ENCODE measurements at places on chromosomes 6 and 20.

DNA sequence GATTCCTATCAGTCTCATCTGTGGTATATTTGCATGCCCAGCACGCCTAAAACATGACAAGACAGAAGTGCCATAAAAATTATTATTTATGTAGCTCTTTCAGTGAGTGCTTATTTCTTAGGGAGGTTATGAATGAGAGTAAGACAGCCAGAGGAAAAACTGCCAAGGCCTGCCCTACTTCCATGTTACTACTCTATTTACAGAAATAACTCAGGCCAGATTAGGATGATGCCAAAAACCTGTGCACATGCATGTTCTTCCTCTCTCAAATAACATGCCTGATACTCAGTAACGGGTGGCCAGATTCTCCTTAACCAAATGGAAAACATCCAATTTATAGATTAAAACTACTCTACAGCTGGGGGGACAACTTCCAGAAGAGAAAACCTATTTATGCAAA is 45.7 kb downstream of the ILRUN start:
- no peak for DNase-seq

- DNase-seq, result no peak
These were observed 33.6 kb downstream of the TTI1 start for GRCh38 chr20:37999526-38000263.

GRCh38 chr20:48773837-48774418 is 53.9 kb downstream of the PREX1 start:
- DNase-seq, result no peak

- no peak for DNase-seq
These were observed 14.7 kb downstream of the SESN1 start for GRCh38 chr6:109079981-109080380.

DNA sequence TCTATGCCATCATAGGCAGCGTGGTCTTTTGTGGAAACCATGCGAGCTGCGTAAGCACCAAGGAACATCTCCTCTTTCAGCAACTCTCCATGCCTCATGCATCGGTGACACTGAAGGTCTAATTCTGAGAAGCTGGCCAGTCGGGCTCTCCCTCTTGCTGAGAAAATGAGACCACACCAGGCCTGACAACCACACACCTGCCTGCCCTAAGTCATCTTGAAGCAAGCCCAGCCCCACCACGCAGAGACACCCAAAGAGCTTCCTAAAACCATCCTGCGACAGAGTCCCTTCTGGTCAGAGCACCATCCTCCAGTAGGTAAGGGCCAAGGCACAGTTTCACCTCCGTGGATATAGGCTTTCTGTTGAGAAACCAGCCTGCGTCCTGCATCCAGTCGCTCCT is 26.6 kb downstream of the PREX1 start:
- no peak for DNase-seq

- DNase-seq, result no peak
These were observed 162.1 kb downstream of the PTPRK start for GRCh38 chr6:128358244-128358776.

DNA sequence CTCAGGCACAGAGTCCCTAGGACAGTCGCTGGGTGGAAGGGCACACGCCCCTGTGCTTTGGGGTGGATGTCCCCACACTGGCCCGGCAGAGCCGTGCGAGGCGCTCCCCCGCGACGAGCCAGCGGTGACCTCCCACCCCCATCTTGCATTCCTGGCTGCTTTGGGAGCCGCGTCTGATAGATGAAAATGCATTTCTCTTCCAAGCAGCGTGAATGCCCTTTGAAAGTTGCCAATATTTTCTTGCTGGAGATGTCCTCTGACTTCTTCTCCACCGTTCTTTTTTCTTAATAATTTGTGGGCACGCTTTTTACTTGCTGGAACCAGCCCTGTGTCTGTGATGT is 29.9 kb downstream of the COL20A1 start:
- no peak for DNase-seq

GRCh38 chr6:149246691-149247384 is 70.7 kb upstream of the TAB2 start:
- no peak for DNase-seq

DNA sequence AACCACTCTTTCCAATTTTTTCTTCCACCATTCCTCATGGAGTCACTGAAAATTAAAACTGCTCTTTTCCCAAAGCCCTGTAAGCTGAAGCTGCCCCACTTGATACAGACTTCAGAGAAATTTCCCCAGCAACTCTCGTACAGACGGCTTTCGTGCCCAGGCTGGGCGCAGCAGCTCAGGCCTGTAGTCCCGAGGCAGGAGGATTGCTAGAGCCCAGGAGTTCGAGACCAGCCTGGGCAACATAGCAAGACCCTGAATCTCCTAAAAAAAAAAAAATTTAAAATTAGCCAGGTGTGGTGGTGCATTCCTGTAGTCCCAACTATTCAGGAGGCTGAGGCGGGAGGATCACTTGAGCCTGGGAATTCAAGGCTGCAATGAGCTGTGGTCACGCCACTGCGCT is 6.6 kb downstream of the PPDPF start:
- DNase-seq, result no peak

DNA sequence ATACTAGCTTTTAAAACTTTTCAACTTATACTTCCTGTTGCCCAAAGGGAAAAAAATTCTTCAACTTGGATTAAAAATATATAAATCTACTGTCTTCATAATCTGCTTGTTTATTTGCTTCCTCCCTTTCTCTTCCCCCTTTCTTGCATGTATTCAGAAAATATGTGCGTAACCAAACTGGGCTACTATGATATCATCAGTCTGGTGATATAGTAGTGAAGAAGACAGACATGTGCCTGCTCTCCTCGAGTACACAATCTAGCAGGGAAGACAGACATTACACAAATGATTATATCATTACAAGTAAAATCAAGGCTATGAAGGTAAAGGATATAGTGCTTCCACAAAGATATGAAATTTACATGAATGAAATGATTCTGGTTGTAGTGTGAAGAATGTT is 31.0 kb downstream of the IBTK start:
- no peak for DNase-seq

DNA sequence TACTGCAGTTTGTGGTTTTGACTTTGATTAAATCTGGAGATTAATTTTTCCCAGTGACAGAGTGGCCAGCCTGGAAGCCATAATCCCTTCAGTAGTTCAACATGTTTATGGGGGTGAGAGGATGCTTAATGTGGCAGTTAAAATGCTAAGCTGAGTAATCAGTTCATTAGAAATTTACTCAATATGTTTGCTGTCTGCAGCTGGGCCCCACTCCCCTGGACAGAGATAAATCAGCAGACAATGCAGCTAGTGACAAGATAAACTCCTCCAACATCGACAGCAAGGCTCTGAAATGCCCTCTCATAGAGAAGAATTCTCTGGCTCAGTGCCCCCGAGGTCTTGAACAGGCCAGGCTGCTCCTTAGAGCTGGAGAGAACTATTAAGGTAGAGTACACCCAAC is 101.9 kb downstream of the LRFN2 start:
- no peak for DNase-seq

DNA sequence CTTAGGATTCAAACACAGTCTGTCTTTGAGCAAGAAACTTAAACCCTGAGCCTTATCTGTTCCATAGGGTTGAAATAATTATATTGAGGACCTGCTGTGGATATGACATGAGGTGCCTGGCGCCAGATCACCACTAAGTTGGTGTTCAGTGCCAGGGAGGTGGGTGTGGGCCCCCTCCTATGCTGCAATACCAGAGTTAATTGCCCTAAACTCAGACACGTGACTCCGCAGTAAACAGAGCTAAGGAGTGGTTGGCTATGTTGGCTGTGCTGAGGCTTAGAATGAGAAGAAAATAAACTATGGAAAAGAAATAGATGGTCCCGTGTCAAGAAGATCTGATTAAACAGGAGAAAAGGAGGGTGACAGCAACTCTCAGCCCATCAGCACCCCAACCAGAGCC is 419.4 kb upstream of the JARID2 start:
- no peak for DNase-seq

- DNase-seq, result no peak
These were observed 162.5 kb downstream of the ALDH8A1 start for GRCh38 chr6:134787261-134787877.

- DNase-seq, result no peak
These were observed 19.1 kb downstream of the B4GALT5 start for GRCh38 chr20:49694450-49695071.

DNA sequence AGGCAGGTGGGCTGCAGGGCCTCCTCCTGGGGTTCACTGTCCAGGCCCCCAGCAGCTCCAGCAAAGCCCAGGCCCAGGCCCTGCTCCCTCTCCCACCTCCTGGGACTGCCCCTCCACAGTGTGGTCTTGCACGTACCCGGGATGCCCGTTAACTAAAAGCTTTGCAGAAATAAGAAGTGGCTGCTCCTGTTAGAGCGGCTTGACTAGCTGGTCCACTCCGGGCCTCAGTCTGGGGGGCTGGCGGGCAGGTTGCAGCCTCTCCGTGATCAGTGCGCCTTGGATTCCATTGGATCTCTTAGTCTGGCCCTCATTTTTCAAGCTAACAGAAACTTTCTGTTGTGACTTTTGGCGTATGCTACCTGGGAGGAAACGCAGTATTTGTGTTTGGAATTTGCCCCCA is 26.9 kb downstream of the SLCO4A1 start:
- DNase-seq, result no peak

DNA sequence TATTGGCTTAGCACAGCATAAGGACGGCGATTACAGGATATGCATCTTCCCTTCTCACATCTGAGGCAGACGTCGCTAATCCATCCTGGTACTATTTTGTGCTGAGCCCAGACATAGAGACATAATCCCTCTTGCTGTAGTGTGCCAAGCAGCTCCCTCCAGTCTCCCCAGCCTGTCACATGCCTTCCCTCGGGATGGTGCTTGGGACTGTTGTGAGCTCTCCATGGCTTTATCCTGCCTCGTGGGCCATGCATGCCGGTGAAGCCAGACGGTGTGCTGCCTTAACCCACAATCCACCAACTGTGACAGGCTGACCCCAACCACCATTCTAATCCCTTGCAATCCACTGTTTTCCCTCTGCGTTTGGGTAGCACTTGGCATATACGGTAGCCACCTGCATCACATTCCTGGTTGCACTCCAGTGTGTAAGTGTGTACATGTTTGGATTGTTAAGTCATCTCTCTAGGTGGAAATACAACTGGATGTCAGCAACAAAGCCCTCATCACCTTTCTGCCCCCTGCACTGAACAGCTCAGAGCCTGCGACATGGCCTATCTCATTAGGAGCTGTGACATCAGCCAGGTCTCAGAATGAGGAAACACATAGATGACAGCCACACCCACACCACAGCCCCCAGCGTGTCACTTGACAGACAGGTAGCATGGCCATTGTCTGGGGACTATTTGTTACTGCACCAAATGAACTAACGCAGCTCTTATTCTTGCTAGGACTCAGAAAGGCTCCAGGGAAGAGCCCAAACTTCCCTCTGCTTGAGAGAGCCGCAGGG is 374.8 kb upstream of the CDH4 start:
- DNase-seq, result no peak

- no peak for DNase-seq
These were observed 9.7 kb downstream of the SNAP25 start for GRCh38 chr20:10228330-10228729.

- DNase-seq, result no peak
These were observed 193.7 kb upstream of the PROKR2 start for GRCh38 chr20:5510446-5510845.

- DNase-seq, result no peak
These were observed 40.2 kb downstream of the EYA2 start for GRCh38 chr20:46934746-46935287.

- DNase-seq, result no peak
These were observed 7.9 kb upstream of the SOD2 start for GRCh38 chr6:159700970-159701369.

DNA sequence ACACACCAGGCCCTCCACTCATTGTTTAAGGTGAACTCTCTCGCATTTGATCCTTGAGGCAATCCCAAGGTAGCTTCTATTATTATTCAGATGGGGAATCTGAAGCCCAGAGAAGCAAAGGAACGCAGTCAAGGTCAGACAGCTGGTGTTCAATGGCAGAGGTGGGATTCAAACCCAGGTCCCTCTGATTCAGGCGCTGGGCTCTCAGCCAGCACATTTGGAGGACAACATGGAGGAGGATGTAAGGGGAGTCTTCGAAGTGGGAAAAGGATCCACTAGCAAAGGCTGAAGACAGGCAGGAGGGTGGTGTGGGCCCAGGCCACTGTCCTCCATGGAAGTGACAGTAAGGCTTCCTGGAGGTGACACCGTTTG is 13.9 kb upstream of the TTPAL start:
- DNase-seq, result no peak

DNA sequence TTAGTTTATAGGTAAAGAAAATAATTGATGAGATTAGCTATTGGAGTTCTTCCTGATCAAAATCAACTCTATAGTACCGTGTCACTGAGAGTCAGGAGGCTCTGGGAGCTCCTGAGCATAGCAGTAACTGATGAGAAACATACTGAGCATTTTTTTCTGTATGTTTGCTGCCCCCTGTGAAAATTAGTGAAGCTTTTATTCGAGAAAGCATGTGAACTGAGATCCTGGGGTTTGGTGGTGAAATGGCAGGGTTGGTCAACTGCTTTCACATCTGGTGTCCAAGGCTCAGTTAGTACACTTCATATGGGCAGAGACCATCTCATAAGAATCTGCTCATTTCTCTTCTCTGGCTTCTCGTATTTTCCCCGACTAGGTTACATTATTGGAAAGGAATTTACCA is 4.1 kb upstream of the ABT1 start:
- DNase-seq, result no peak

- no peak for DNase-seq
These were observed 66.5 kb downstream of the CTNNBL1 start for GRCh38 chr20:37760322-37760721.
